GM13976 (cell line): ENCODE measurements at places on chromosomes 4 and X.

GRCh38 chrX:10062352-10062751 is 94.4 kb upstream of the CLCN4 start:
- DNase-seq = peak; percentile 55

GRCh38 chr4:120432301-120432860 is 365.7 kb upstream of the MAD2L1 start:
- no peak for DNase-seq

DNA sequence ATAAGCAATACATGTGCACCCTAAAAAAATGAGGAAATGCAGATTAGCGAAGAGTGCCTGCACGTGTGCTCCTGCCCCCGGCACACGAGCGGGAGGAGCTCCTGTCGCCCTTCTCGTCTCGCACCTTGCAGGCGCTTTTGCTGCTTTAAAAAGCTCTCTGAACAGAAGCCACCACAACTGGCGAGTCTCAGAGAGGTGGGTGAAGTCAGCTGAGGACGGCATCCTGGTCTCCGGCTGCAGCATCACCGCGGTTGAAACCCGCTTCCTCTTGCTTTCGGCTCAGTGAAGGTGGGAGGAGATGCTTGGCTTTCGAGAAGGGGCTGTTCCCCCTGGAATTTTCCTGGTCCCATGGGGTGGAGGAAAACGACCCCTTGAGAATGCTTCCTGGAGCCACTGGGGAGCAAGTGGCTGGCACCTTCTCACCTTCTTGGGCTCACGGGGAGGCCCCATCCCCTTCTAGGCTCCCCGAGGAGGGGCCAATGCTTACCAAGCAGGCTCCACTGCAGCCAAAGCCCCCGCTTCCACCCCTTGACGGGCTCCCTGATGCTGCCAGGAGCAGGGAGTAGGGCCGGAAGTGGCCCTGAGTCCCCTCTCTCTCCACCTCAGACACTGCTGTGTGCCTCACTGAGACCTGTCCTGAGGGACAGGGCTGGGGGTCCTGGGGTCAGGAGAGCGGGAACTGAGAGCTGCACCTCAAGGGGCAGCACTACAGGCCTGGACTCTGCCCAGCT is 29.2 kb upstream of the MXD4 start:
- peak; percentile 67 for DNase-seq

DNA sequence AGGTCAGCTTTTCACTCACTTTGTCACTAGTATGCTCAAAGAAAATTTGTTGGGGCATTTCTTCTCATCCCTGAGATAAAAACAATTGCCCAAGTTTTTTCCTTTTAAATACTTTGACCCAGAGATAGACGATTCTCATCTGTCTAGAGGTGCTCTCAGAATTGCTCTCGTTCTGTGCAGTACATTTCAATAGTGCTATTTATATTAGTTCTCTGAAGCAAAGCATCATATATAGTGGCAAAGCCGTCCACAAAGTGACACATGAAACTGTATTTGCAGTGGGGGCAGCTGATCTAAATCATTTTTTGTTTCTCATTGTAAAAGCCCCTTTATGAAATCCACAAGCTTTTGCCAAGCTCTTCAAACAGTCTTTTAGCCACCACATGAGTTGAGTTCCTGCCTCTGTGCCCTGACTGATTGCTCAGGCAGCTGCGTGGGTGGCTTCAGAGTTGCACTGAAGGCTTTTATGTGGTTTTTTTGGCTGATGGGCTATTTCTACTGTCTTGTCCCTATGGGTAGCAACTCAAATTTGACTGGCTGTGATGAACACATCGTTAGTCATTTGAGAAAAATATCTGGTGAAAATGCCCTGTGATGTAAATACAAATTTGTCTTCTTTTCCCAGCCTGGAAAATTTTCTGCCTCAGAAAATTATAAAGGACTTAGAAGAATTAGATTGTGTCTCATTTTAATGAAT is 119.1 kb upstream of the OTUD4 start:
- DNase-seq = peak; percentile 35

DNA sequence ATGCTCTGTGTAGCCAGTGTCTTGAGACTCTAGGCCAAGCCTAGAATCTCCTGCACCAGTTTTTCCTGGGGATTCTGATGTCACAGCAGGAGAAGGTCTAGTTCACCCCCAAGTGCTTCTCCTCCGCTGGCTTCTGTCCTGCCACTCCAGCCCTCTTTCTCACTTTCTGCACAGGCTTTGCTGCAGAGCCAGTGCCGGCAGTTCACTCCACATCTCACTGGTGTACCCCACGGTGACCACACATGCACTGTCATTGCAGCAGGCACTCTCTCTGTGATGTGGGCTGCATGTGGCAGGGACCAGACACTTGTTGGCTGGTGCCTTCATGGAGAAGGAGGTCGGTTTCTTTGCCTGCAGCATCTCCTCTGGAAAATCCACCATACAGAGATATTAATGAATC is 643.8 kb upstream of the GALNTL6 start:
- no peak for DNase-seq

GRCh38 chr4:170386511-170386910 is 296.8 kb upstream of the AADAT start:
- no peak for DNase-seq

DNA sequence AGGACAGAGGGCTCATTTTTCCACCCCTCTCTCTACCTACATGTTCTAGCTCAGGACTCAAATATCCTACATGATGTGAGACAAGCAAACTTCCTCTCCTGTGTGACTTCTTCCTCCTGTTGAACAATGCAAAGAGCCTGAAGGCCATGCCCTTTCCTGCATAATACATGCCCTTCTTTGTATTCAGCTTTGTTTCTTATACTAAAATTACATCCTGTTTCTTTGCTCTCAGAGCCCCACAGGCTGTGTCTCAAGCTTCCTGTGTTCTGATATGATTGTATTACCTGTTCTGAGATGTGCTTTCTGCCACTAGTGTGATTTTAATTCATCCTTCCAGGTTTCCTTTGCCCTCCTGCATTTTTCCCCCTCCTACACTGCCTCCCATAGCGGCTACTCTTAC is 166.4 kb upstream of the AFF2 start:
- no peak for DNase-seq

DNA sequence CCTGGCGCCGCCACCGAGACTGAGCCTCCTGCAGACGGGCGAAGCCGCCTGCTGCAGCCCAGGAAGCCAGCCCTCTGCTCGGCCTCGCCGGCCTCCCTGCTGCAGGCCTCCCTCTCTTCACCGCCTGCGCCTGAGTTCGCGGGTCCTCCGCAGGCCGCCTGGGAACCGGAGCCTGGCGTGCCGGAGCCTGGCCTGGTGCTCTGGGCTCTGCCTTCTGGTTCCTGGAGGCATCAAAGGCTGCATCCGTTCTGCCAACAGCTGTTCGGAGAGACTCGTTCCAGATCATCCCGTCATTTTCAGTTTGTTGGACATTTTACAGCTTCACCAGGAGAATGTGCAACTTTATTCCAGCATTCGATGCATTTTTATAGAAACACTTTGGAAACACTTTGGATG is 178.0 kb downstream of the DCLK2 start:
- DNase-seq = no peak

- DNase-seq = no peak
These were observed 32.4 kb downstream of the SMPX start for GRCh38 chrX:21725496-21725895.

DNA sequence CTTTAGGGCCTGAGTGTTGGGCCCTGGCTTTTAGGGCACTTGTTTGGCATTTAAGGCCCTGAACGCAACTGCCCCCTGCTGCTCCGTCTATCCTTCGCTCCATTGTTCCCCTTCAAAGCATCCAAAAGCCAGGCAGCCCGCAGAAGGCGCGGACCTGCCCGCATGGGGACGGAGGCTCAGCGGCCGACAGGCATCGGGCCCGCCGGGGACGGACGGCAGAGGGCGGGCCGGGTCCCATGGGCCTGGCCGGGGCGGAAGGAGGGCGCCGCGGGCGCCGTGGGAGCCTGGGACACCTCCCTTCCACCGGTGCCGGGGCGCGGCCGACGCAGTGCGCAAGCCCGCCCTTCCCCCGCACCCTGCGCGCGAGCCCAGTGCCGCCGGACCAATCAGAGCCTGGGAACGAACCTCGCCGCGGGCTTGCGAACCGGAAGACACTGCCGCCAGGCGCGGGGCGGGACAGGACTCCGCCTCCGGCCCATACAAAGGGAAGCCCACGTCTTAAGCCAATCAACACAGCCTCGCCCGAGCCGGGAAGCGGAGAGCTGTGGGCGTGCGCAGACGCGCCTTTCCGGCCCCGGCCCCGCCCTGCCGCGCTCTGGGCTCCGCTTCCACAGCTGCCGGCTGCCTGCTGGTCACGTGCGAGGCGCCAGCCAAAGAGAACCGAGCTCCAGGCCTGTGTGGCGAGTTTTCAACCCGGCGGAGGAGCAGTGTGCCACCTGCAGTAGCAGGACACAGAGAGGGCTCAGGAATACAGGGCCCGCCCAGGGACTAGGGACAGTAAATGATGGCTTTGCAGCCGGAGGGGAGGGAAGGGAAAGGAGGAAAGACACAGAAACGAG is 2.1 kb upstream of the ARHGAP4 start:
- DNase-seq = peak; percentile 95

DNA sequence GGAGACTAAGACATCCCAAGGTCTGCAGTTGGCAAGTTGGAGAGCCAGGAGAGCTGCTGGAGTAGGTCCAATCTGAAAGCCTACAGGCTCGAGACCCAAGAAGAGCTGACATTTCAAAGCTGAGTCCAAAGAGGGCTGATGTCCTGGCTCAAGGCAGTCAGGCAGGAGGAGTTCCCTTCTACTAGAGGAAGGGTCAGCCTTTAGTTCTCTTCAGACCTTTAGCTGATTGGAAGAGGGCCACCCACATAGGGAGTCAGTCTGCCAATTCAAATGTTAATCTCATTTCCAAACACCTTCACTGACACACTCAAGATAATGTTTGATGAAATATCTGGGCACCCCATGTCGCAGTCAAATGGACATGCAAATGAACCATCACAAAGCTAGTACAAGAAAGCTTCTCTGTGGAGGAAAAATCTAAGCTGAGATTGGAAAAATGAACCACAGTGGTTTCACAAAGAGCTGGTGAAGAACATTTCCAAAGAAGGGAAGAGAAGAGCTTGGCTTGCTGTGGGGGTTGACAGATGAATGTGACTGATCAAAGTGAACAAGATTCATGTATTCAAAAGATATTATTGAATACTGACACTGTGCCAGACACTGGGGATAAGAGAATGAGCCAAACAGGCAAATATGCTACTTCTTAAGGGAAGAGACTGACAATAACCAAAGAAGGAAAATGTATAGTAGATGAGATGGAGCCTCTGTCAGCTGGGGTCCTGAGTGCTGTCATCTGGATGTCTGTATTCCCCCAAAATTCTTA is 61.2 kb downstream of the STK32B start:
- DNase-seq = no peak

- no peak for DNase-seq
These were observed 24.2 kb downstream of the FNIP2 start for GRCh38 chr4:158793021-158793420.

DNA sequence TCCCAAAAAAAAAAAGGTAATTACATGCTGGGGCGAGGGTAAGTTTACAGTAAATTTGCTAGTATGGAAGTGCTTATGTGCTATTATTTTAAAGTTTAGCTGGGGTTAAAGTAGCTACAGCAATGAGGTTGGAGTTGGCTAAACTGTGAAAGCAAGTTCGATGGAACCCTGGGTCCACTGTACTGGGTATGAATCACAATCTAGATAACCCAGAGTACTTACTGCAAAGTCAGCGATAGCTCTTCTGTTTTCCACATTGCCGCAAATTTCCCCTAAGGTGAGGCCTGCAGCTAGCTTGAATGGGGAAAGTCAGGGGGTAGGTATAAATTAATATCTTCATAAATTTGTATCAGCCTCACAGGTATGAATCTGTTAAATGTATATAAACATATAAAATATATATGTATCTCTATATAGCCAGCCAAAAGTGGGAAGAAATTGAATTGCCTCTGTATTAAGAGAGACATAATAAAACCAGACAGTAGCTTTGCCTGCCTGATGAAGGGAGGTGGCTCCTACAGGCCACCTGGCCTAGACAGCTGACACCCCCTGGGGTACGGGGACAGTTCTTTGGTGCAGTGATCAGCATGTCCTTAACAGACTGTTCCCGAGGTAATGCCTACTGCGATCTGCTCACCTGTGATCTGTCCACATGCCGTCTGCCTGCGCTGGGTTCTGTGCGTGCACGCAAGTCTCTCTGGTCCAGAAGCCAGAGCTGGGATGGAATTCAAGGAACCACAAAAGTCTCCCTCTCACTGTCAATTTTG is 30.6 kb downstream of the CLRN2 start:
- no peak for DNase-seq

- DNase-seq = no peak
These were observed 23.5 kb downstream of the RAB40A start for GRCh38 chrX:103495786-103496185.

- no peak for DNase-seq
These were observed 28.2 kb upstream of the TCEAL4 start for GRCh38 chrX:103556963-103557612.

- DNase-seq = no peak
These were observed 3.0 kb upstream of the ATP1B4 start for GRCh38 chrX:120358737-120359456.

DNA sequence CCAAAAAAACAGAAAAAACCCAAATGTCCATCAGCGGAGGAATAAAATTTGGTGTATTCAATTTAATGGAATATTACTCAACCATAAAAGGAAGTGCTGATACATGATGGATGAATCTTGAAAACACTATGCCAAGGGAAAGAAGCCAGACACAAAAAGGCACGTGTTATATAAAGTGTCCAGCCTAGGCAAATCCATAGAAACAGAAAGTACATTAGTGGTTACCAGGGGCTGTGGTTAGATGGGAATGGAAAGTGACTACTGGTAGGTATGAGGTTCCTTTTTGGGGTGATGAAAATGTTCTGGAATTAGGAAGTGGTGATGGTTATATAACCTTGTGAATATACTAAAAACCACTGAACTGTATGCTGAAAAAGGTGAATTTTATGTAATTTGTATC is 3.5 kb upstream of the CDKL2 start:
- no peak for DNase-seq
